ENCODE measurements at places on chromosomes 5 and 9.

GRCh38 chr5:68070591-68071281 lies 144.8 kb upstream of the PIK3R1 start:
- no peak for DNase-seq

- DNase-seq = no peak
These were observed 6.8 kb downstream of the ITGA1 start for GRCh38 chr5:52794519-52794918.

- no peak for DNase-seq
These were observed 99.3 kb upstream of the NIPBL start for GRCh38 chr5:36777105-36777757.

GRCh38 chr5:59021286-59021673 lies 438.4 kb downstream of the RAB3C start:
- DNase-seq = no peak

DNA sequence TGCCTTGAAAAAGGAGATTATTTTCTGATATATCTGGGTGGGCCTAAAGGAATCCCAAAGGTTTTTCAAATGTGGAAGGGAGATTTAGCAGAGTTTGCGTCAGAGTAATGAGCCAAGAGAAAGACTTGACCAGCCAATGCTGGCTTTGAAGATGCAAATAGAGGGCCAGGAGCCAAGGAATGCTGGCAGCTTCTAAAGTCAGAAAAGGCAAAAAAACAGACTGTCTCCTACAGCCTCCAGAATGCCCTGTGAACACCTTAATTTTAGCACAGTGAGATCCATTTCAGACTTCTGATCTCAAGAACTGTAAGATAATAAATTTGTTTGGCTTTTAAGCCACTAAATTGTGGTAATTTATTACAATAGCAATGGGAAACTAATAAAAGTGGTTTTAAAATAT lies 122.6 kb upstream of the FREM1 start:
- DNase-seq = no peak

GRCh38 chr5:173743641-173744343 lies 127.3 kb upstream of the BOD1 start:
- no peak for DNase-seq

DNA sequence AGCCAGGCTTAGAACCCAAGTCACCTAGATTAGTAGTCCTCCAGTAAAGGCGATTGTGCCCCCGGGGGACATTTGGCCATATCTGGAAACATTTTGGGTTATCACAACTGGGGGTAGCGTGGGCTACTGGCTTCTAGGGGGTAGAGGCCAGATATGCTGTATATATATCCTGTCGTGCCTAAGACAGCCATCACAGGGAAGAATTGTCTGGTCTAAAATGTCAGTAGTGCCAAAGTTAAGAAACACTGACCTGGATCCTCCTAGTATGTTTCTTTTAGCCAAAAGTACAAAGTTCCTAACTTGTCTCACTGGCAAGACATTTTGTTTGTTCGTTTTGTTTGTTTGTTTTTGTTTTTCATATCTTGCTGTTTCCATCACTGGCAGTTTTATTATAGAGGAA lies 13.8 kb downstream of the RABEPK start:
- DNase-seq = no peak

GRCh38 chr9:96626912-96627311 lies 7.3 kb upstream of the CDC14B start:
- DNase-seq = no peak

DNA sequence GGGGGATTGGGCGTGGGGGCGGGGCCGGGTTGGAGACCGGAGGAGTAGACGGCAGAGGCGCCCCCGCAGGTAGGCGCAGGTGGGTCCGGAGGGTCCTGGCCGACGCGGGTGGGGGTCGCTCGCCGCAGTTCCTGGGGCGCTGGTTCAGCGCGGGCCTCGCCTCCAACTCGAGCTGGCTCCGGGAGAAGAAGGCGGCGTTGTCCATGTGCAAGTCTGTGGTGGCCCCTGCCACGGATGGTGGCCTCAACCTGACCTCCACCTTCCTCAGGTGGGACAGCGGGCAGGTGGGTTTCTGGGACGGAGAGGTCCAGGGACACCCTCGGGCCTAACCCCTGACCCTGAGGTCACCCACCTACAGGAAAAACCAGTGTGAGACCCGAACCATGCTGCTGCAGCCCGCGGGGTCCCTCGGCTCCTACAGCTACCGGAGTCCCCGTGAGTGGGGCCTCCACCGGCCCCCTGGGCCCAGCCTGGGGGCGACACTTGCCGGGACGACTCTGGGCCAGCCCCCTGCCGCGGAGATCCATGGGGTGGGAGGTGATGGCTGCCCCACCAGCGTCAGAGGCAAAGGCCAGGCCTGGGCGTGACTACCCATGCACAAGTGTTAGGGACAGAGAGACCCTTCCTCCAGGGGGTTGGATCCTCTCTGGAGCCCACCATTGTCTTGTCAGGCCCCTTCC lies 1.7 kb downstream of the PTGDS start:
- DNase-seq = no peak

- no peak for DNase-seq
These were observed 178.7 kb downstream of the PPP2R2B start for GRCh38 chr5:146699664-146700418.

DNA sequence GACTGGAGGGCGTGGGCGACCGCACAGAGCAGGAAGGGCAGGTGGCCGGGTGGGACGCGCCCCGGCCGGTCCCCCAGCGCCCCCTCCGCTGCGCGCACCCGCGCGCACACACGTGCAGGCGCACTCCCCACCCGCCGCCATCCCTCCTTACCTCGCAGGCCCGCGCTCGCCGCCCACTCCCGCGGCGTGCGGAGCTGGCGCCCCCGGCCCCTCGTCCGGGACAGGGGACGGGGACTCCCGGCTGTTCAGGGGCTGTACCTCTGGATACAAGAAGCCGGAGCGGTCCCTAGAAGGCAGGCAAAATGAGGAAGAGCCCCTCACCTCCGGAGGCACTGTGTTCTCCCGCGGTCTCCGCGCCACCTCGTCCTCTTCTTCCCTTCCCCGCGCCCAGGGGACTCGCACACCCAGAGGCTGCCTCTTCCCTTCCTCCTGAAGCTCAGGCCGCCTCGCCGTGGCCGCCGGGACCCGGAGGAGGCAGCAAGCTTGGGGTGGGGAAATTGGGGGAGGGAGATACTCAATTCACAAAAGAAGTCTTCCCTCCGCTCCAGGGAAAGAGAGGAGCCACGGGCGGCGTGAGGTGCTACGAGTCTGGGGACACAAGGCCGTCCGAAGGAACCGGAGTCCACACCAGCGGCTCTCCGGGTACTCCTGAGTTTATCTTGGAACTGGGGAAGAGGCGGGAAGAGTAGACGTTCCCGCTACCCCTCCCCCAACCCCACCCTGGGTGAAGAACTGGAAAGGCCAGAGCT lies 1.4 kb upstream of the GABRB2 start:
- DNase-seq = no peak

GRCh38 chr5:2375757-2376250 lies 375.7 kb downstream of the IRX2 start:
- no peak for DNase-seq

- no peak for DNase-seq
These were observed 65.9 kb downstream of the NSG2 start for GRCh38 chr5:174111287-174111973.

DNA sequence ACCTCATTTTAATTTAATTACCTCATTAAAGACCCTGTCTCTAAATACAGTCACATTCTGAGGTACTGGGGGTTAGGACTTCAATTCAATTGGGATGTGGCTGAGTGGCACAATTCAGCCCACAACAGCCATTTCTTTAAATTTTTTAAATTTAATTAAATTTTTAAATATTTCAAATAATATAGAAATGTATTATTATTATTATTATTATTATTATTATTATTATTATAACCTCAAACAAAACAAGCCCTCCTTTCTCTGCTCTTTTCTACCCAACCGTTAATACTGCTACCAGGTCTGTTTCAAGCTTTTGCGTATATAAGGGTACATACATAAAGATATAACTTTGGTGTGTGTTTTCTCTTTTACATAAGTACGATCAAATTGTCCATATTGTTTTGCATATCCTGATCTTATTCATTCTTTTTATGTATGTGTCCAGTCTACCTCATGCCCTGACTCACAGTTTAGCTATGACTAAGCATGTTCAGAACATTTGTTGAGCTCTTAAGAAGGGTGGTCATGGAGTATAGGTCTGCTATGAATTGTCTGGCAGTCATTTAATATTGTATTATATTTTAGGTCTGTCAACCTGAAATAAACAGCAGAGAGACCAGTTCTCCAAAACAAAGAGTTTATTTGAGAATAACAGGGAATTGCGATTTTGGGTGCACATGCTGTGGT lies 16.1 kb upstream of the RAB14 start:
- no peak for DNase-seq

GRCh38 chr5:33903118-33903517 lies 11.3 kb upstream of the ADAMTS12 start:
- no peak for DNase-seq

DNA sequence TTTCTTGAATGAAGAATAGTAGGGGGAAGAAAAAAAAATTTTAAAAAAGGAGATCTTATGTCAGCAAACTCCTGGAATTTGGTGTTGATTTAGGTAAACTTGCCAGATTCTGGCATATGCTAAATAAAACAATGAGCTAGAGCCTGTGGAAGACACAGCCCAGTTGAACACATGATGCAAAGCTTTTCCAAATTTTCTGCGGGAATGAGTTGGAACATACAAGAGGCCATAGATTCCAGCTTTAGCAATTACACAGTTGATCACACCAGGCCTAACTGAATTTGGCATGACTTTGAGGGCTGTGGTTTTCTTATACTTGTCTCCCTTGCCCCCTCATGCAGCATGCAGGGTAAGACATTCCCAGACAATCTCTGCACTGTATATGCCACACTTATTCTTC lies 297.0 kb downstream of the SH3GL2 start:
- DNase-seq = no peak

- DNase-seq = no peak
These were observed 18.8 kb downstream of the GLE1 start for GRCh38 chr9:128523199-128523925.

DNA sequence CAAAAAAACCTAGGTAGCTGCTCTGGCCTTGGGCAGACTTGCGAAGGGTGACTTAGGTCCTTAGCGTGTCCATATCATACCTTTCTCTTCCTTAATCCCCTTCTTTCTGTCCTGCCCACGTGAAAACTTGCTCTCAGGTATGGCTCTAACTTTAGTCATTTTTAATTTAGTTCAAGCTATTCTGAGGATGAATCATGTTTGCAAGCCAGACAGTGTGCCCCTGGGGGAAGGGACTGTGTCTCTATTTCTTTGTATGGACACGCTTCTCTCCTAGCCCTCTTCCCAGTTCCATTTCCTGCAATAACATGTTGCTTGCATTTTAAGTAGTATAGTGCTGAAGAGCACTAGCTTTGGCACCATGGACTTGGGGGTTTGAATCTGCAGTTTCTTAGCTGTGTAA lies 120.6 kb downstream of the PTTG1 start:
- no peak for DNase-seq

GRCh38 chr5:17105744-17106418 lies 111.5 kb upstream of the BASP1 start:
- no peak for DNase-seq

DNA sequence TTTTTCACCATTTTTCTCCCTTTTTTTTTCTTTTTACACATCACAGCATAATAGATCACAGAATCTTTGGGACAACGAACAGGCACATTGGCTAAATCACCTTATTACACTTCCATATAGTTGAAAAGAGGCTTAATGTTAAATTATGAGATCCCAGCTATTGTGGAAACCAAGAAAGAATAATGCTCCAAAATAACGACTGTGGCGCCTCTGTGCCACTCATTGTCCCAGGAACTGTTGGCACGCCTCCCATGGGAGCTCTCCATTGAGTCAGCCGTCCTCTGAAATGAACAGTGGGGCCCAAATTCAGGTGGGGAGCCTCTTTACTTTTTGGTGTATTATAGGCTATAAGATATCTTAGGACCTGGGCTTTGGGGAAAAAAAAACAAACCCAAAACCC lies 82.2 kb upstream of the NFIB start:
- no peak for DNase-seq

- no peak for DNase-seq
These were observed 287.1 kb downstream of the KCNN2 start for GRCh38 chr5:114648940-114649339.

DNA sequence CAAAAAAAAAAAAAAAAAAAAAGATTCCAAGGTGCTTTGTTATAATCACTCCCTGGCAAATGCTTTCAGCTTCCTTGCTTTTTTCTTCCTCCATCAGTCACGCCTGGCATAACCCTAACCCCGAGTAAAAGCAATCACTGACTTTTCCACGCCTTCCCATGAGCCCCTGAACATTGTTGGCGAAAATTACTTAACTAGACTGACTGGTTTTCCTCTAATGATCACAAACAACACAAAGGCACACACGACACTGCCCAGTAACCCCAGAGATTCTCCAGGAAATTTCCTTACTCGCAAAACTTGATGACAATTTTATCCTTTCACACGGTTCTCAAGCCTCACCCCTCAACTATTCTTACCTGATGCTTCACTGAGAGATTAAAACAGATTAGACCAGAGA lies 11.4 kb upstream of the PTGR1 start:
- no peak for DNase-seq

GRCh38 chr5:75608870-75609269 lies 2.4 kb upstream of the ANKDD1B start:
- DNase-seq = no peak

GRCh38 chr5:90911169-90911568 lies 352.6 kb downstream of the ADGRV1 start:
- no peak for DNase-seq

- no peak for DNase-seq
These were observed 104.0 kb downstream of the NUDT12 start for GRCh38 chr5:103458497-103459040.

- no peak for DNase-seq
These were observed 14.6 kb downstream of the PLEKHG4B start for GRCh38 chr5:106587-106986.

DNA sequence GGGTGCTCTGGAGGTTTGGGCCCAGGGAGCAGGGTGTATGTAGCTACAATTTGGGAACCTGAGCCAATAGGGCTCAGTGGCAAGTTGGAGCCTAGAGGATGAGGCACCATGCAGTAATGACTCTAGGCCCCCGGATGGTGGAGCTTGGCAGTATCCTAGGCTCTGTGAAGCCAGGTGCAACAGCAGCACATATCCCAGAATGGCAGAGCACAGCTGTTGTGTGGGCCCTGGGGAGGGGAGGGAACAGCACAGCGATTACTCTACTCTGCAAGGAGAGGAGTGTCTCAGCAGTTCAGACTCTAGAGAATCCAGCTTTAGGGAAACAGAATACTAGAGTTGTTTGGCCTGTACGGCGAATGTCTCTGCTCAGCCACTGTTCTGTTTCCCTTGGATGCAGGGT lies 56.1 kb downstream of the LRRTM2 start:
- DNase-seq = no peak

GRCh38 chr9:79053598-79053997 lies 518.2 kb upstream of the TLE4 start:
- no peak for DNase-seq

- DNase-seq = no peak
These were observed 198.4 kb upstream of the MEF2C start for GRCh38 chr5:89081360-89081759.

Data from activated CD8-positive, alpha-beta memory T cell treated with anti-CD3 and anti-CD28 coated beads for 1 hour (primary cell).